Activated CD4-positive, alpha-beta T cell treated with anti-CD3 and anti-CD28 coated beads, Interleukin-2, amount 50 U/mL, for 48 hours (primary cell): ENCODE measurements at places on chromosomes 12 and 14.

DNA sequence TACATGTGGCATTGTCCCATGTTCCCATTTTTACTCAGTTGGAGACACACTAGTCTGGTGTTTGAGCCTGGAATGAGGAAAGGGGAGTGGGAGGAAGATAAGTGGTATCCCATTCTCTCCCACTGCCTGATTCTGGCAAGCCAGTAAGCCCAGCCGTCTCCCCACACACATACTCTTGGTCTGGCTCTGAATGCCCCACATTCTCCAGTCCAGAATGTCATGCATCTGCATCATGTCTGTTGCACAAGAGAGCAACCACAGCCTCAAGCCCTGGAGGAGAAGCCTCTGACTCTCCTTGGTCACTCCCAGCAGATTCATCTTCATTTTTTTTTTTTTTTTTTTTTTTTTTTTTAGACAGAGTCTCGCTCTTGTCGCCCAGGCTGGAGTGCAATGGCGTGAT, 48.0 kb downstream of the DRAM1 start:
- no peak for DNase-seq

DNA sequence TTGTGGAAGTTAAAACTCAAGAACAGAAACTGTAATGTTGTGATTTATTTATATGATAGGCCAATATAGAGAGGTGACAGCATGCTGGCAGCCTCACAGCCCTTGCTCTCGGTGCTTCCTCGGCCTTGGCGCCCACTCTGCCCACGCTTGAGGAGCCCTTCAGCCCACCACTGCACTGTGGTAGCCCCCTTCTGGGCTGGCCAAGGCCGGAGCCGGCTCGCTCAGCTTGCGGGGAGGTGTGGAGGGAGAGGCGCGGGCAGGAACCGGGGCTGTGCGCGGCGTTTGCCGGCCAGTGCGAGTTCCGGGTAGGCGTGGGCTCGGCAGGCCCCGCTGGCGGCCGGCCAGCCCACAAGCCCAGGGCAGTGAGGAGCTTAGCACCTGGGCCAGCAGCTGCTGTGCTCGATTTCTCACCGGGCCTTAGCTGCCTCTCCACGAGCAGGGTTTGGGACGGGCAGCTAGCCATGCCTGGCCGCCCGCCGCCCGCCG, 65.8 kb upstream of the SLC8A3 start:
- peak; percentile 16 for DNase-seq

- no peak for DNase-seq
Observed at GRCh38 chr14:95015046-95015445, 142.3 kb downstream of the DICER1 start.

DNA sequence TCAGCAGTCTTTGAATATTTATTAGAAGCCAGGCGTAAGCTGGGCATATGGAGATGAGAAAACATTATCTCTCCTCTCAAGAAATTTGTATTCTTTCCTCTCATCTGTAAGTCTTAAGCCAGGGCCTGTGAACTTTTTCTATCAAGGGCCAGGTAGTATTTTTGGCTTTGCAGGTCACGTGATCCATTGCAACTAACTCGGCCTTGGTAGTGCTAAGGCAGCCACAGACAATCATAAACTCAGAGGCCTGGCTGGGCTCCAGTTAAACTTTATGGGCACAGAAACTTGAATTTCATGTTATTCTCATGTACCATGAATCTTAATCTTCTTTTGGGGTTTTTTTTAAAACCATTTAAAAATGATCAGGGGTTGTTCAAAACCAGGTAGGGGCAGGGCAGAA, 117.4 kb upstream of the PELI2 start:
- DNase-seq, result no peak

DNA sequence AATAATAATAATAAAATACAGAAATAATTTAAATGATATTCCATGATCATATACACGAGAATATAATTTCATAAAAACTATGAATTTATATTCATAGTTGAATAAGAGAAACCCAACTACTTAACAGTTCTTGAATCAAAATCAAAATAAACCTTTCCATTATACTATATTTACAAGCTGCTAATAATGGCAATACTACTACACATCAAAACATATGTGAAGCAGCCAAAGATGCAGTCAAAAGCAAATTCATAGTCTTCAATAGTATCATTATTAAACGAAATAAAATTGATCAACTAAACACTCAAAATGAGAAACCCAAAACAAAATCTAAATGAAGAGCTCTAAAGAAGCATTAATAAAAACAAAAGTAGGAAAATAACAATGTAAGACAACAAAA, 197.1 kb downstream of the TMEM132D start:
- DNase-seq, result no peak

DNA sequence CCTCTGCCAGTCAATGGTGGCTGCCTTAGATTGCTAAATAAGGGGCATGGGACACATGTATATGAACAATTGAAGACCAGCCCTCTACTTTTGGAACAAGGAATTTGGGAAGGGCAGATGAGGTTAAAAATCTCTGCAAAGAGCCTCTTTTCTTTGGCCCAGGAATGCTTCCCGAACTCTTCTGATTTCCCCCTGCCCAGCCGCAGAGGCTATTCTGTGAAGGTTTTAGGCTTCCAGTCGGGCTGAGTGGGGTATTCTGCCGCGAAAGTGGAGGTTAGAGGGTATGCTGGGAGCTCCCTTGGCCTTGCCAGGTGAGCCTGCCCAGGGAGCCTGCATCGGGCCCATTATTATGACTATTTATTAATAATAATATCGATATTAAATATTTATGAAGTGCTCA, 1.2 kb downstream of the POU6F1 start:
- DNase-seq, result no peak

GRCh38 chr12:108055141-108055540, 73.9 kb upstream of the WSCD2 start:
- DNase-seq, result no peak

GRCh38 chr12:121512561-121512960, 68.3 kb downstream of the KDM2B start:
- no peak for DNase-seq

DNA sequence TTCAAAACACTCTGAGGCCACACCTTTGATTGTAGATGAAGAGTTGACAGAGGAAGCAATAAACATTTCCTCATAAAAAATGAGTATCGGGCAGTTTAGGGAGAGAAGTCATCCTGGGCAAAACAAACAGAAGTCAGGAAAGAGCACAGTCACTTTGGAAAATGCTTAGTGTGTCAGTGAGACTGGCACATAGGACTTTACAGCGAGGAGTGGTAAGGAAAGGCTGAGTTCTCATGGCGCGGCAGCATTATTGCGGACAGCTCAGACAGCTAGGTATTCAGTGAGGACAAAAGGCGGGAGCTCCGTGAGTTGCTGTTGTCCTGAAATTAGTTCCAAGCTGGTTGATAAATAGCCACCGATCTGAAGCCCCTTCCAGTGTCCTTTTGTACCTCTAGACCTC, 229.9 kb downstream of the SNAPC1 start:
- DNase-seq, result no peak

DNA sequence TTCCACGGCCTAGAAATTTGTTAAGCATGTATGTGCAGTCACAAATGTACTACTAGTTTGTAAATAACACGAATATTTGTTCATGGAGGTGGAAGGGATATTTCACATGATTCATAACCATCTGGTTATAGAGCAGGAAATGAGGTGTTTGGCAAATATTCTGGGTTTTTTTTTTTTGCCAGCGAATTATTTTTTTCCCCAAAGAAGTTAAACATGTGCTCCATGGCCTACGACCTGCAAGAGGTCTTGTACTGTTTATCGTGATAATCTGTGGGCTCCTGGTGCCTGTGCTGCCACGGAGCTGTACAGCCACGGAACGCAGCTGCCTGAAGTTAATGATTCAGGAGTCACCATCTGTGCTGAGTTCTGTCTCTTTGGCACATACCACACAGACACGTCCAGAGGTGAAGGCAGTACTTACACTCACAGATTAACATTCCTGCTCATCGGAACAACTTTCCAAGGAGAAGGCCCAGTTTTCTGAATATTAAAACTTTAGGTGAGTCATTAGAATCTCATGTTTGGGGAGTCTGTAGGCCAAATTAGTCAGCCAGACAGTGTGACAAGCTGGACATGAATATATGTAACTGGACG, 156.3 kb downstream of the TMX1 start:
- DNase-seq, result no peak

DNA sequence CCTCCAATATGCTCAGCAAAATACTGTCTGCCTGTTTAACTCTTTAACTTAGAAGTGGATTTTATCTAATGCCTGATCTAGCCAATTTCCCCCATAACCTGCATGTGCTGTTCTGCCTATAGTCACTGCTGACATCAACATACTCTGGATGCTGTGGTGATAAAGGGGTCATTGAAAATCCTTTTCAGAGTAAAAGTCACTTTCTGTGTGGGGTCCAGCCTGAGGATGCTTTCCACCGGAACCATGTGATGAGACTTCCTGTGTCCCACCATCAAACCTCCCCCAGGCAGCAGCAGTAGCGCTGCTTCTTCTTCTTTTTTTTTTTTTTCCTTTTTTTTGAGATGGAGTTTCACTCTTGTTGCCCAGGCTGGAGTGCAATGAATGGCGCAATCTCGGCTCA, 607.0 kb downstream of the BCL11B start:
- DNase-seq, result no peak

- DNase-seq, result no peak
Observed at GRCh38 chr12:18151036-18151435, 61.0 kb upstream of the RERGL start.

- DNase-seq, result no peak
Observed at GRCh38 chr14:50906326-50907065, 34.6 kb downstream of the ABHD12B start.

- no peak for DNase-seq
Observed at GRCh38 chr12:126384026-126384564, 1318.9 kb downstream of the AACS start.

GRCh38 chr12:105899589-105899988, 239.2 kb downstream of the NUAK1 start:
- no peak for DNase-seq

DNA sequence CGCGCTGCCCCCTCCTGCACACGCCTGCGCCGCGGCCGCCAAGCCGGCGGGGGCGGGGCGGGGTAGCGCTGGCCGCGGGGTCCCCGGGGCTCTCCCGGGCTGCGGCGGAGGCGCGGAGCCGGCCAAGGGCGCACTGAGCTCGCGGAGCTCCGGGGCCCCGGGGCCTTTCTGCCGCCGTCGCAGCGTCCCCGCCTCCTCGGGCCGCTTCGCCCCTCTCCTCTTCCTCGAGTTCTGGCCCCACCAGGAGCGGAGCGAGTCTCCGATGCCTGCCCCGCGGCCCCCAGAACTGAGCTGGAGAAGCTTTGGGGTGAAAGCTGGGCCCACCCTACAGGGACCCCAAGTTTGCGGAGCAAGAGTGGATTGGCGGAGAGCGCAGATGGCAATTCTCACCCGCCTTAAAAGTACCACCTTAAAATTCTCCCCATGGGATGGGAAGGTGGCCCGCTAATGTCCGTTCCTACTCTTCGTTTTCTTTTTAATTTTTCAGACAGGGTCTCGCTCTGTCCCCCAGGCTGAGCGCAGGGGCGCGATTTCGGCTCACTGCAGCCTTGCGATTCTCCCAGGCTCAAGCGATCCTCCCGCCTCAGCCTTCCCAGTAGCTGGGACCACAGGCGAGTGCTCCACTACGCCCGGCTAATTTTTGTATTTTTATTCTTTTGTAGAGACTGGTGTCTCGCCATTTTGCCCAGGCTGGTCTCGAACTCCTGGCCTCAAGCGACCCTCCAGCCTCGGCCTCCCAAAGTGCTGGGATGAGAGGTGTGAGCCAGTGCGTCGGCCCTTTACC, 129.6 kb downstream of the NDUFA12 start:
- DNase-seq, result no peak

- no peak for DNase-seq
Observed at GRCh38 chr12:92304371-92305055, 158.9 kb upstream of the BTG1 start.

DNA sequence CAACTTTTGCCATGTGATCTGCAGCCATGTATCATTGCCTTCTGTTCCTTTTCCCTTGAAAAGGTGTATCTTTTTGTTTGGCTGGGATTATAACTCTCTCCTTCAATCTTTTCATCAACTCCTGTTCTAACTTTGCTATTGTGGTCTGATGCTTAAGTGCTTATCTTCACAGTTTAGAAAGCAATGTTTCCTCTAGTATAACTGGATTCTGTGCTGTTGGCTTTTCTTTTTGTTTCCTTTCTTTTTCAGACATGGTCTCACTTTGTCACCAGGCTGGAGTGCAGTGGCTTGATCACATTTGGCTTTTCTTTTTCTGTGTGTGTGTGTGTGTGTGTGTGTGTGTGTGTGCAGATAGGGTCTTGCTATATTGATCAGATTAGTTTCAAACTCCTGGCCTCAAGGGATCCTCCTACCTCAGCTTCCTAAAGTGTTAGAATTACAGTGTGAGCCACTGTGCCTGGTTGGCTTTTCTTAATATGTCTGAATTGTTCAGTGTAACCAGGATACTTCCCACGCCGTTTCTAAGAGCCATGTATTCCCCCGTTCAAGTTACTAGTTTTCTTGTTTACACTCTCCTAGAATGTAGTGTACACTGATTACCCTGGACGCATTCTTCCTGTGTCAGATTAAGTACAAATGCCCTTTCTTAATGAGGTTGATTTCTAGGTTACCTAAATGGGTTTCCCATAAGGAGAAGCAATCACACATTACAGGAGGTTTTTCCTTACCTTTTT, 35.5 kb downstream of the JAG2 start:
- DNase-seq, result no peak

GRCh38 chr12:3820122-3820521, 53.1 kb downstream of the PARP11 start:
- no peak for DNase-seq

- DNase-seq, result no peak
Observed at GRCh38 chr14:46487582-46488350, 163.8 kb downstream of the RPL10L start.

DNA sequence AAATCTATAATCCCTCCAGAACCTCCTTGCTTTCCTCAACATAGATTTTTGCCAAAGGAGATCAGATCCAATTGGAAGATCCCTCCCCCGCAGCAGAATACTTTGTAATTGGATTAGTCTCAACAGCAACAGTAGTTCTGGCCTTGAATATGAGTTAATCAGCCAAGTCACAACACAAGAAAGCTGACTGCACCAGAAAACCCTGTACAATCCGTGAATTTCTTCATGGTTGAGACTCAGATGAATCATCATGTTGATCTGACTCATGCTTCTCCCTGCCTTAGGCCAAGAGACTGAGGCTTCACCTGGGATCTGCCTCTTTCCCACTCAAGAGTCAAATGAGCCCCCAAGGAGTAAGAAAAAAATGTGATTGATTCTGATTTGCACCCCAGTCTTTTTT, 3.0 kb upstream of the METTL17 start:
- DNase-seq, result no peak

- no peak for DNase-seq
Observed at GRCh38 chr12:24418157-24418556, 468.7 kb upstream of the SOX5 start.

DNA sequence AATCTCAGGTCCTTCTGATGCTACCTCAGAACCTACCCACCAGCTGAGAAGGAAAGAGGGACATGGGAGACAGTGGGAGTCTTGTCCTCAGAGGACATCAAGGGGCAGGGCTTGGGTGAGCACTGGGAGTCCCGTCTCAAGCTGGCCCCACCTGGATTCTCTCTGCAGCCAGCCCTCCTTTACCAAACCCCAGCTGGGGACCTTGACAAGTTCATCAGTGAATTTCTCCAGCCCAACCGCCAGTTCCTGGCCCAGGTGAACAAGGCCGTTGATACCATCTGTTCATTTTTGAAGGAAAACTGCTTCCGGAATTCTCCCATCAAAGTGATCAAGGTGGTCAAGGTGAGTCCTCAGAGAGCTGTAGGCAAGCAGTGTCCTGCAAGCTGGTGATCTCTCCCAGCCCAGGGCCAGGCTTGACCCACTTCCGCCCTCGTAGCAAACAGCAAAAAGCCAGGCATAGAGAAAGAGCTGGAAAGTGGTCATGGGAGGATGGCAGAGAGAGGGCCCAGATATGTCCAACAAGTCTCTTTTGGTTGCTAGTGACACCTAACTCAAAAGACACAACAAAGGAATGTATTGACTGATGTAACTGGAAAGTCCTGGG, 14.2 kb upstream of the OAS2 start:
- DNase-seq, result no peak

GRCh38 chr12:45214749-45215418, 1.0 kb upstream of the ANO6 start:
- peak; percentile 10 for DNase-seq
